Activated CD4-positive, alpha-beta T cell treated with anti-CD3 and anti-CD28 coated beads, Interleukin-2, amount 50 U/mL, for 16 hours (primary cell): ENCODE measurements at places on chromosomes 3 and 15.
A peak's percentile ranks its signal among the peaks of the same experiment; 100 is the strongest.

- DNase-seq, result no peak
These were observed 94.8 kb downstream of the ATP8B4 start for GRCh38 chr15:50024281-50024680.

DNA sequence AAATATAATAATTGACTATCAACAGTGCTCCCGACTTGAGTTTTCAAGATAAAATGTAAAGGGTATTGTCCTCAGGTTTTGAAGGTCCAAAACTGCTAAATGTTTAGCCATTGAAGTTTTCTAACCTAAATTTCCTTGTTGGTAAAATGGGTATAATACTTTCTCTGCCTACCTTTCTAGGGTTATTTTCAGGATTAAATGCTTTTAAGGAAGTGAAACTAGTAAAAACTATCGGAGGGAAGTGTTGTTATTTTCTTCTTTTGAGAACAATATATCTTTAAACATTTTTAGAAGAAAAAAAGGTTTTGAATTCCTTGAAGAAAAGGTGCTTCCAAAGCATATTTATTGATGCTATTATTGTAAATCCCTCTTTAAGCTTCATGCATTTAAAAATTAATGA lies 67.3 kb downstream of the FILIP1L start:
- DNase-seq, result no peak

GRCh38 chr3:81394651-81395524 lies 366.6 kb downstream of the GBE1 start:
- DNase-seq, result no peak

GRCh38 chr15:88513195-88513594 lies 33.3 kb downstream of the DET1 start:
- DNase-seq, result no peak

- peak; percentile 94 for DNase-seq
These were observed 40.6 kb downstream of the ADIPOQ start for GRCh38 chr3:186882881-186883685.

DNA sequence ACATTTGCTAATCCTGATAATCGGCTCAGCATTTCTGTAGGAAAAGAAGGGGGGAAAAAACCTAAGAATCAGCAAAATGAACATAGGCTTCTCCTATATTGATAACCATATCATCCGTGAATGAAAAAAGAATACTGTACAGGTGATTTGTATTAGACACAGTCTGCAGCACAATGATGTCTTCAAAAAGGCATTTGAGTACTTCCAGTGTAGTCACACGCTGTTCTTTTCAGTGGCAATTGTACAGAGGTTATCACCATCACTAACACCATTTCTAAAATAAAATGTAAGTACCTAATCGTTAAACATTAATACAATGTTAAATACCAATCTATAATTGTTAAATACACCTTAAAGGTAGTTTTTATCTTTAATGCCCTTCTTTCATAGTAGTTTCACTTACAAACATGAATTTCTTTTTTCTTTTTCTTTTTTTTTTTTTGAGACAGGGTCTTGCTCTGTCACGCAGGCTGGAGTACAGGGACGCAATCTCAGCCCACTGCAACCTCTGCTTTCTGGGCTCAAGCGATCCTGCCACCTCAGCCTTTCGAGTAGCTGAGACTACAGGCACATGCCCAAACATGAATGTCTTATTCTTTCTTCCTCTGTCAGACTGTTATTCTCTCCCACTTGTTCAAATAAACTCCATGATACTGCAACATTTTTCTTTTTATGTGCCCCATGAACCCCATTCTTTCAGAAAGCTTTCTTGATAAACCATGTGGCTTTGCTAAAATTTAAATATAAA lies 18.4 kb downstream of the GOLGB1 start:
- DNase-seq, result no peak

GRCh38 chr3:100029689-100030088 lies 84.6 kb downstream of the FILIP1L start:
- peak; percentile 58 for DNase-seq

DNA sequence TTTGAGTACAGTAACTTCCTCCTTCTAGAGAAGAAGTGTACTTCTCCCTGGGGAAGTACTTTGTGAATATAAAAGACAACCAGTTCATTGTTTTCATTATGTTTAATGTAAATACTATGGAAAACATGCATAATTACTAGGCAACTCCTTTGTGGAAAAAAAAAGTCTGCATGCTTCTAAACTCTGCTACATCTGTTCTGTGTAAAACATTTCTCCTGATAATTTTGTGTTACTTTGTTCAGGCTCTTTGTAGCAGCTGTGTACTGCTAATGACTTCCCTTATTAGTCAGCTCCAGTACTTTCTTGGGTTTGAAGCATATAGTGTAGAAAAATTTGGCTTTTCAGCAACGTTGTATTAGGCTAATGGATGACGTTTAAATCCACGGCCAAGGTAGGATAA lies 111.6 kb downstream of the FEZF2 start:
- DNase-seq, result no peak

- no peak for DNase-seq
These were observed 2.7 kb upstream of the KNL1 start for GRCh38 chr15:40591389-40591788.

GRCh38 chr3:101850246-101851051 lies 1.1 kb downstream of the NFKBIZ start:
- peak; percentile 86 for DNase-seq

DNA sequence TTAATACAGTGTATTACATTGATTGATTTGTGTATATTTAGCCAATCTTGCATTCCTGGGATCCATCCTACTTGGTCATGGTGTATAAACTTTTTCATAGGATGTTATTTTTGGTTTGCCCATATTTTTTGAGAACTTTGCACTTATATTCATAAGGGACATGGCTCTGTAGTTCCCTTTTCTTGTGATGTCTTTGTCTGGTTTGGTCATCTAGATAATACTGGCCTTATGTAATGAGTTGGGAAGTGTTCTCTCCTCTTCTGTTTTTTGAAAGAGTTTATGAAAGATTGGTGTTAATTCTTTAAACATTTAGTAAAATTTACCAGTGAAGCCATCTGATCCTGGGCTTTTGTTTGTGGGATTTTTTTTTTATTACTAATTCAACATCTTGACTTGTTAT lies 9.6 kb downstream of the CHST13 start:
- no peak for DNase-seq

- DNase-seq, result no peak
These were observed 3.0 kb downstream of the FAM219B start for GRCh38 chr15:74903676-74904075.

GRCh38 chr15:63191895-63192618 lies 2.7 kb downstream of the RAB8B start:
- peak; percentile 91 for DNase-seq

- no peak for DNase-seq
These were observed 751.0 kb downstream of the VGLL3 start for GRCh38 chr3:86239946-86240345.

DNA sequence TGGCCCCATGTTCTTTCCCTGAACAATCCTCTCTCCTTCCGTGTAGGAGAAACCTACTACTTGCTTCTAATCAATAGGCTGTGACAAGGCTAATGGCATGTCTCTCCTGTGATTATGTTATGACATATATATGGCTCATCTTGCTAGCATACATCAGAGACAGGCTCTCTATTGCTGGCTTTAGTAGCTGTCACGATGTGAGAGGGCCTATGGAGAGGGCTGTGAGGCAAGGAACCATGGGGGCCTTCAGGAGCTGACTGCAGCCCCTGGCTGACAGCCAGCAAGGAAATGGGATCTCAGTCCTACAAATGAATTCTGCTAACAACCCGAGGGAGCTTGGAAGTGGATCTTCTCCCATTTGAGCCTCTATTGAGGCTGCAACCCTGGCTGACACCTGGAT lies 96.3 kb downstream of the EOMES start:
- no peak for DNase-seq
